ENCODE measurements at places on chromosomes 7 and 10. TPM values are rescaled to one million over a fixed set of nuclear protein-coding genes. Genes with fewer than 3 reads are reported as not detected.

The GIMAP4 gene
- 18.8 TPM for polyA plus RNA-seq

The LIPF gene
- polyA plus RNA-seq = not detected

GRCh38 chr7:50771120-50772002, 11.3 kb downstream of the GRB10 start:
- no peak for DNase-seq

DNA sequence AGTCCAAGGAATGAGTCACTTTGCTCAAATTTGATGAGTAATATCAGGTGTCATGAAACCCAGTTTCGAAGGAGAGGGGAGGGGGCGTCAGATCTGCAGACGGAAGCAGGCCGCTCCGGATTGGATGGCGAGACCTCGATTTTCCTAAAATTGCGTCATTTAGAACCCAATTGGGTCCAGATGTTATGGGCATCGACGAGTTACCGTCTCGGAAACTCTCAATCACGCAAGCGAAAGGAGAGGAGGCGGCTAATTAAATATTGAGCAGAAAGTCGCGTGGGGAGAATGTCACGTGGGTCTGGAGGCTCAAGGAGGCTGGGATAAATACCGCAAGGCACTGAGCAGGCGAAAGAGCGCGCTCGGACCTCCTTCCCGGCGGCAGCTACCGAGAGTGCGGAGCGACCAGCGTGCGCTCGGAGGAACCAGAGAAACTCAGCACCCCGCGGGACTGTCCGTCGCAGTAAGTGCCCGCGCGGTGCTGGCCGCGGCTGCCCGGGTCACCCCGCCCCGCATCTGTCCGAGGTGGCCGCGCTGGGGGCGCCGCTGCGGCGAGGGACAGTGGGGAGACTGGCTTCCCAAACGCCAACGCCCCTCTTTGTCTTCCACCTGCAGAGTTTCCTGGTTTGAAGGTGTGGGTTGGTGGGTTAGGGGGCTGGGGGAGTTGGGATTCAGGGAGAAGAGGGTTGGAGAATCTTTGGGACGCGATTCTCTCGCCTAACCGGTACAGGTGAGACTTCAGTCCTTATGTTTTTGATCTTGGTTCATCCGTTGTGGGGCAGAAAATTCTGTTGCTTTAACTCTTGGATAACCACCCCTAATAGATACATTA, at the start of gene TAC1:
TSS of gene TAC1 (plus strand) at position 351 of the 829 bp plus-strand sequence. CDS start 527 bp downstream, outside the sequence.
- DNase-seq = peak; percentile 40
